LHCN-M2 (cell line): ENCODE measurements at places on chromosomes 1 and 21.

GRCh38 chr1:23727362-23727811, 15.9 kb upstream of the ELOA start:
- DNase-seq, result no peak

- DNase-seq, result no peak
Observed at GRCh38 chr1:79588719-79589118, 582.2 kb upstream of the ADGRL4 start.

DNA sequence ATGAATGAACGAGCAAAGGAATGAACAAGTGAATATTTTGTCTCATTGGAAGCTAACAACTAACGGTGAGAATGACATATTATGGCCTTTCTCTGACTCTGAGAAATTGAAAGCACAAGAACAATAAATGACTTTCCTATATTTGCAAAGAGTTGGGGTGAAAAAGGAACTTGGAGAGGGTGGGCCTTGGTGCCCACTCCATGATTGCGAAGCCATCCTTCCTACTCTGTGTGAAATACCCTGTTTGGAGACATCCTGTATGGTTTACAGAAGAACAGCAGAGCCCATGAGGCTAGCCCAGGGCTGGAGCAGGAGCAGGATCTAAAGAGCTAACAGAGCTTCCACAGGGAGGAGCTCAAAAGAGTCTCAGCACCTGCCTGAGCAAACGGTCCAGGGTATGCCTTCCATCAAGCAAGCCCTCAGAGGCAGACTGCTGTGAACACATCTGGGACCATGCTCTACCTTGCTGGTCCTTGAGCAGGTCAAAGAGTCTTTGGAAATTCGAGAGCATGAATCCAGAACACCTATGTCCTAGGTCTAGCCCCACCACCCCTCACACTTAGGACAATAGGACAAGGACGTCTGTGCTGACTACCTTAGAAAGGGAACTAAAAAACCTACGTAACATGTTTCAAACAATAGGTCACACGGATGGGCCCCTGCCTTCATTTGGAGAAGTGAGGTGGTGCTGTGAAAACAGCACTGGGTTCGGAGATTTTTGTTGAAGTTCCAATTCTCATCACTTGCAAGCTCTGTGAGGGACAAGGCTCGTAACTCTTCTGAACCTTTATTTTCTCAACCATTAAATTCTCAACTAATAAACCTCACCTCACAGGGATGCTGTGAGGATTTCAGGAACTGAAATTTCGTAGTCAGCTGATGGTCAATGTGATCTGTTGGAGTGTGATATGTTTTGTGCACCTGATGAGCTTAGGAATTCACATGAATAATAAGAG, 377.4 kb downstream of the RRAGC start:
- DNase-seq, result no peak

GRCh38 chr1:216193839-216194443, 229.3 kb downstream of the USH2A start:
- DNase-seq, result no peak

DNA sequence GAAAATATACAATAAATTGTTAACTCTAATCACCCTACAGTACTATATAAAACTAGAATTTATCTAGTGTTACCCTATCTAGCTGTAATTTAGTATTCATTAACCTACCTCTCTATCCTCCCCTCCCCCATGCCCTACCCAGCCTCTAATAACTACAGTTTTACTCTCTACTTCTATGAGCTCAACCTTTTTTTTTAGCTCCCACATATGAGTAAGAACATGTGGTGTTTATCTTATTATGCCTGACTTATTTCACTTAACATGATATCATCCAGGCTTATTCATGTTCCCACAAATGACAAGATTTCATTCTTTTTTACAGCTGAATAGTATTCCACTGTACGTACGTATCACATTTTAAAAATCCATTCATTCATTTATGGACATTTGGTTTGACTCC, 46.0 kb upstream of the WARS2 start:
- DNase-seq, result no peak
